Right lobe of liver (tissue), 6 donors: ENCODE measurements at places on chromosomes 6 and 20.

- DNase-seq, result peak; percentile 80
These were observed 20.7 kb downstream of the FOXO3 start for GRCh38 chr6:108581237-108581931.

DNA sequence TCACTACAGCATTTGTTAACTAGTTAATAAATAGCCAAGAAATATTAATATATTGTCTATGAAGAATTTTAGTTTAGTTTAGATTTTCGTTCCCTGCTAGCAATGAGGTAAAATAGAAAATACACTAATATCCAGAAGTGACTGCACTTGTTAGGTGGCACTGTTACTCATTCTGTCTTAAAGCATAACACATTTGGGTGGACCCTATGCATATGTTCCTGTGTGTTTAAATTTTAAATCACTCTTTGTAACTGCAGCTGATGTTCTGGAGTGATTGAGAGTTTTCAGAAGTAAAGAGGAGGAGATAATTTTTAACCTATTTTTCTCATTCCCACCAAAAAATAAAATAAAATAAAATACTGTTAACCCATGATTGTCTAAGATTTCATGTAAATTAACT lies 73.9 kb upstream of the SOX4 start:
- no peak for DNase-seq

- DNase-seq, result no peak
These were observed 43.3 kb upstream of the MRPS10 start for GRCh38 chr6:42260972-42261371.

GRCh38 chr6:38020593-38020992 lies 201.1 kb downstream of the ZFAND3 start:
- no peak for DNase-seq

GRCh38 chr6:95865857-95866256 lies 149.9 kb upstream of the FUT9 start:
- no peak for DNase-seq
